ENCODE measurements at places on chromosomes 6 and 20. TPM values are rescaled to one million over a fixed set of nuclear protein-coding genes. Genes with fewer than 3 reads are reported as not detected.
A peak's percentile ranks its signal among the peaks of the same experiment; 100 is the strongest.

Gene TP53TG5
- total RNA-seq, result not detected

Gene SLC25A27
- total RNA-seq, result 5.1 TPM

Gene TCP11
- not detected for total RNA-seq

Gene CTCFL
- 0.90 TPM for total RNA-seq

Gene MYLK4
- 0.28 TPM for total RNA-seq

Gene HEY2
- total RNA-seq, result 6.6 TPM

Gene RSPH4A
- total RNA-seq, result 0.31 TPM

Gene NKAIN2
- total RNA-seq, result 0.29 TPM

Gene MUCL3
- 0.20 TPM for total RNA-seq

Gene PRICKLE4
- 0.70 TPM for total RNA-seq

Gene FAM184A
- total RNA-seq, result 10.4 TPM

Gene UBE2V1
- total RNA-seq, result 152 TPM

- no peak for DNase-seq
Observed at GRCh38 chr6:112207776-112208175, 46.6 kb downstream of the LAMA4 start.

GRCh38 chr6:95286874-95287273 is 290.5 kb upstream of the MANEA start:
- no peak for DNase-seq

- DNase-seq, result no peak
Observed at GRCh38 chr20:7959484-7959883, 19.2 kb upstream of the HAO1 start.

DNA sequence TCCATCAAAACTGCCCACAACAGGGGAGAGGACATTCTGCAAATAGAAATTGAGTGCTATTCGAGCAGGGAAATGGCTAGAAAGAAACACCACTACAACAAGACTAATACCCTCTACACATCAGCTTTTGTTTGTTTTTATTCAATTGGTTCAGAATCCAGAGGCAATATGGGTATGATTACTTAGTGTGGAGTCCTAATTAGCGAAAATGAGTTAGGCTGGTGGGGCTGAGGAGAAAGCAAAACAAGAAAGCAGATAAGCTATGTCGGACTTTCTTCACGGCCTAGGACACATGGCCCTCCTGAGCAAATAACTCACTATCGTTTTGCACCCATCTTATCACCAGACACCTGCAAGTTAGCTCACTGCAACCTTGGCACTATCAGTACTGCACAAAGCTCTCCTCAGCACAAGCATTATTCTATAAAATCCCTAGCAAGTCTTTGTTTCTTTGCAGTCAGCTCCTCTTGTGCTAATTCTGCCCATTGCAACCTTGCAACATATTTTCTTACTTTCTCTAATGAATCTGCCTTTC is 31.3 kb upstream of the SH3BGRL2 start:
- no peak for DNase-seq

DNA sequence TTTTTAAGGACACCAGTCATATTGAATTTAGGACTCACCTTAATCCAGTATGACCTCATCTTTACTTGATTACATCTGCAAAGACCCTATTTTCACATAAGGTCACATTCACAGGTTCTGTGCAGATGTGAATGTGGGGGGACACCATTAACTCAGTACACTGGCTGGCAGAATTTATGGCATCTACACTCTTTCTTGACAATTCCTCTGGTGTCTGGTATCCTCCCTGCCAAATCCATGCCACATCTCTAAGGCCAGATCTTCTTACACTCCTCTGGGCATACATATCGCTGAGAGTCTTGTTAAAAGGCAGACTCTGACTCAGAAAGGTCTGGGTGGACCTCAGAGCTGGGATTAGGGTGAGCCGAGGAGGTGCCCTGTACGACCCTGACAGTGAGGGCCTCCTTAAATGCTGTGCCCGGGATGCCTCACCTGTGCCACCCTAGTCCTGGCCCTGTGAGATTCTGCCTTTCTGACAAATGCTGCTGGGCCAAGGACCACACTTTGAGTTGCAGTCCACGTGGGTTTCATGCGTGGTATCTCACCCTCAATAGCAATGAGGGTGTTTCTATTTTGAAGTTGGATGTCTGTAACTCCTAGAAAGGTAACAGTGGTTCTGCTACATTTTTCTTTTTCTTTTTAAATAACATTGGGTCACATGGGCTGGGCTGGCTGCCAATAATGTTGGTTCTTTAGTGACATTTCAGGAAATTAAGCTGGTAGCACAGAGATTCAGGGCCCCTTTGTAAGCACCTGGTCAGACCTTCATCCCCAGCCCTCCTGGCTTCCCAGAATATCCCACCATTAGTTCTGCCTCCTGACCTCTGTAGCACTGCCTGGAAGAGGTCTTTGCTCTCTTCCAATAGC is 17.2 kb upstream of the LRRN4 start:
- no peak for DNase-seq

DNA sequence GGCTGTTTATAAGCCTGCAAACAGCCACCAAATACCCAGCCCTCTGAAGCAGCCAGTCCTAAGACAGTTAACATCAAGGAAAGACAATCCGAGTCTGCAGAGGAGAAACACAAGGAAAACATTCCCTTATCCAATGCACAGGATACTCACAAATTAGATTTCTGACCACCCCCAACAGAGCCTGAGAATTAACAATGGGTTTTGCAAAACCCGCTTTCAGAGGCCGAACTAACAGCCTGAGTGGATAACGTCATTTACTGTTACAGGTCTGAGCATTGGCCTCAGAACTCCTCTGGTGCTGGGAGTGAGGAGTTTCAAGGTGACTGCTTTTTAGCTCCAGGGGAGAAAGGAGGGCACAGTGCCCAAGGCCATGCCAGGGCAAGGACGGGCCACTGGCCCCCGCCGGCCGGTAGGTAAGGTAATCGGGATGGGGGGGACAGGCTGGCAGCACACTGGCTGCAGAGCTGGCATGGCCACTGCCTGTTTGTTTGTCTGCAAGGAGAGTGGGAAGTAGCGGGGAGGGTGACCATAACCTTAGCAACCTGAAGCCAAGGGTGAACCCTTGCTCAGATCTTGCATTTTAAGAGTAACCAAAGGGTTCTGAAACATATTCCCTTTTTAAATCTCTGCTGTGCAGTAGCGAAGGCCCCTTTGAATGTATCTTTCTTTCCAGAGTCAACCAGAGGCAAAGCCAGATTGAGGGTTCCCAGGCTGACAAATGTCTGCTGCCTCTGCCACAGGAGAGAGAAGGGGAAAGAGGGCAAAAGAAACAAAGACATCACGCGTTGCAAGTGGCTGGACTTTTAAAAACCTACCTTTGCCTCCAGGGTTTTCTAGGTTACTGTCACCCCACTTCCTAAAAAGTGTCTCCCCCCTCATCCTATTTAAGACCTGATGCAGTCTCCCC is 3.9 kb downstream of the ZMYND8 start:
- no peak for DNase-seq

DNA sequence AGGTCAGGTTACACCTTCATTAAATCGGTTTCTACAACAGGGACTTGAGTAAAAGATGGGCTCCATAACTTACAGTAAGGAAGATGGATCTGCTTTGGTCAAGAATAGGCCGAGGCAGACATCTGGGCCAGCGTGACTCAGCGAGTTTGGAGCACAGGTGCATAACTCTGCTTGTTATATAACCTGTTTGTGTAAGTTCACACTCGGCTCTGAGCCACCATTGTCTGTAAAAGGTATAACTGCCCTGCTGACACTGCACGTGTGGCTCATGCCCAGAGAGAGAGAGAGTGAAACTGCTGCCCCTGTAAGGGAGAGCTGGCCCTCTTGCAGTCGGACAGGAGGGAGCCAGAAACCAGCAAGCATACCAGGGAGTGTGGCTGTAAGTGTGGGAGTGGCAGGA is 737.9 kb upstream of the SLC35B3 start:
- DNase-seq, result no peak

DNA sequence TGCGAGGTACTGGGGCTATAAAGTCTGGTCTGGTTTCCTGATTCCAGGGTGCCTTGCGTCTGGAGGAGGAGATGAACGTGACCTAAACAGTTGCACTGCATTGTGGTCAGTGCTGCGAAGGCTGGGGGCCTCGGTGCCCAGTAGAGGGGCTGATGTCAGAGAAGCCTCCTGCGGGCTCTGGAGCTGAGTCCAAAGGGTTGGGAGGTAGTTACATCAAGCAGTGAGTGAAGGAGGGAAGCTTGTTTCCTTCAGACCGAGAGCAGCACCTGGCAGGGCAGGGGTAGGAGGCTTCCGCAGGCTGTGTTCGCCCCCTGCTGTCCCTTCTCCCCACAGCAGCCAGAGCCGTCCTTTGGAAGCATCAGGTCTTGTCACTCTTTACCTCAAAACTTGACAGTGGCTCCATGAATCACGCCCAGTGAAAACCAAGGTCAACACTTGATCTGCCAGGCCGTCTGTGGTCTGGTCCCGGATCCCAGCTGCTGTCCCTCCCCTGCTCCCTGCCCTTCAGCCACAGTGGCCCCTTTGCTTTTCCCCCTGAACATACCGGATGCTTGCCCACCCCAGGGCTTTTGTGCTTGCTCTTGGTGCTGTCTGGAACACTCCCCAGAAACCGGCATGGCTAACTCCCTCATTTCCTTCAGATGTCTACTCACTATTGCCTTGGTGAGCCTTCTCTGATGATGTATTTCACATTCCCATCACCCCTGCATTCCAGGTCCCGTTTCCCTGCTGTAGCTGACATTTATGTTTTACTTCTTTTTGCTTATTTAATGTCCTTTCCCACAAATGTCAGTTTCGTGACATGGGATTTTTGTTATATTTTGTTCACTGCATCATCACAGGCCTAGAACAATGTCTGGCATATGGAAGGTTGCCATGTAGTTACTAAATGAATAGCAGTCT is 7.0 kb downstream of the DYNLRB1 start:
- peak; percentile 84 for DNase-seq

GRCh38 chr6:55839080-55839479 is 36.3 kb downstream of the BMP5 start:
- DNase-seq, result no peak

GRCh38 chr20:41534842-41535241 is 83.3 kb downstream of the CHD6 start:
- DNase-seq, result no peak

- no peak for DNase-seq
Observed at GRCh38 chr20:13684566-13685222, 46.0 kb upstream of the TASP1 start.

DNA sequence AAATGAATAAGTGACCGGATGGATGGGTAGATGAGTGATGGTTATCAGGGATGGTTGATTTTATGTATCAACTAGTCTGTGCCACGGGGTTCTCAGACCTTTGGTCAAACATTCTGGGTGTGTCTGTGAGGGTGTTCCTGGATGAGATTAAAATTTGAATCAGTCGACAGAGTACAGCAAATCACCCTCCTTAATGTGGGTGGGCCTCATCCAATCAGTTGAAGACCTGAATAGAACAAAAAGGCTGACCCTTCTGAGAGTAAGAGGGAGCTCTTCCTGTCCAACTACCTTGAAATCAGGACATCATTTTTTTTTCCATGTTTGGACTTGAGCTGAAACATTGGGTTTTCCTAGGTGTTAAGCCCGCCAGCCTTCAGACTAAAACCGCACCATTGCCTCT is 136.4 kb upstream of the ATXN1 start:
- DNase-seq, result no peak

- no peak for DNase-seq
Observed at GRCh38 chr6:43796903-43797890, 27.2 kb downstream of the VEGFA start.

DNA sequence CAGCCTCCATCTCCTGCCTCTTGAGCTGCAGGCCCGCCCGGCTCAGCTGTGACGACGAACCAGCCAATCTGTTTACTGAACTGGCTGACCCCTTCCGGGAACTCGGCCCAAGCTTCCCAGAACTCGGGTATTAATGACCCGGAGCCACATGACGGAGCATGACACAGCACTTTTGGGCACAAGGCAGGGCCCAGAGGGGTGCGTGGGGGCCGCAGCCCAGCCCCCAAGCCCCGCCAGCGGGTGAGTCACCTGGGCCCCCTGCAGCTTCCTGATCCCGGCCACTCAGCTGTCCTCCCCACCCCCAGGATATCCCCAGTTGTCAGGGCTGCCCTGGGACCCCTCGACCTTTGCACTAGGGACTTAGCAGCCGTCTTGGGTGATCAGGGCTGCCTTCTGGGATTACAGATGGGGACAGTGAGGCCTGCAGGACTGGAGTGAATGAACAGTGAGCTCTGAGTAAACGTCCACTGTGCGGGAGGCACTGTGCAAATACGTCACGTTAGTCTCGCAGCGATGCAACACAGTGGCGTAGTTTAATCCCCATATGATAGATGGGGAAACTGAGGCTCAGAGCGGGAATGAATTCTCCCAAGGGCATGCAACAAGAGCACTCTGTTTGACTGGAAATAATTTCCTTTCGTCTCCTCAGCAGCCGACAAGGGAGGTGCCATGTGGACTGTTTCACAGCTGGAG is 102.1 kb downstream of the CEBPB start:
- peak; percentile 58 for DNase-seq

DNA sequence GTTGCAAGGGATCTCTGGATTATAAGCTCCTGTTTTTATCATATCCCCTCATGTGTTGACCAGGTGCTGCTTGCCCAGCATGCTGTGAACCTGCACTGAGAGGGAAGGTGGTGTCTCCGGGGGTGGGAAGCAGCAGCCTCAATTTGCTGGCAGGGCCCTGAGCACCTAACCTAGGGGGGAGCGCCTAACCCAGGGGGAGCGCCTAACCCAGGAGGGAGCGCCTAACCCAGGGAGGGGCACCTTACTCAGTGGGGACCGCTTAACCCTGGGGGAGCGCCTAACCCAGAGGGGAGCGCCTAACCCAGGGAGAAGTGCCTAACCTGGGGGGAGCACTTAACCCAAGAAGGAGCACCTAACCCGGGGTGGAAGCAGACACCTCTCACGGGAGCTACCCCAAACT is 83.3 kb upstream of the QKI start:
- DNase-seq, result no peak

GRCh38 chr6:158718461-158719046 is 68.7 kb downstream of the SYTL3 start:
- peak; percentile 91 for DNase-seq

DNA sequence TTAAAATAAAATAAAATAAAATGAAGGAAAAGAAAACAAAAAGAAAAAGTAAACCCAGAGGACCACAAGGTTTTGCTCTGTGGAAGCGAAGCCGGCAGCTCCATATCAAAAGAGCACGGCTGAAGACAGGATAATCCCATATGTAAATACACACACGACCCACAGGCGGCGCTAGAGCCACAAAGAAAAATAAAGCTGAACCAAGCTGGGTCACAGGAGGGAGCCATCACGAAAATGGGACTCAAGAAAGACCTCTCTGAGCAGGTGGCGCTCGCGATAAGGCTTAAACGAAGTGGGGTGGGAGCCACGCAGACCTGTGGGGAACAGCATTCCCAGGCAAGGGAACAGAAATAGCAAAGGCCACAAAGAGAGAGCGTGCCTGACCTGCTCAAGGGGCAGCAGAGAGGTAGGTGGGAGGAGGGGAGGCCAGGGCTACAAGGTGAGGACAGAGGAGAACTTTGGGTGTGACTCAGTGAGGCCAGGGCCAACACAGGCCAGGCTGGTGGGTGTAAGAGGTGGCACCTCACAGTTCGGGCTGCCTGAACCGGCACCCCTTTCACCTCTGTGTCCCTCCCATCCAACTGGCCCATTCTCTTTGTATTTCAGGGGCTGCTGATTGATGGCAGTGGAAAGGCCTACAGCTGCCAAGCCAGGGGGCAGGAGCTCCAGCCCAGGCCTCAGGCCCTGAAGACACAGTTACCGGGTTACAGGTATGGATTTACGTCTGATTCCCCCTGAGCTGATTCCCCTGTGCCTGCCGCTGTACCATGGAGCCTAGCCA is 26.0 kb downstream of the PTGIS start:
- DNase-seq, result peak; percentile 81
